ENCODE measurements at places on chromosomes 5 and 9.

DNA sequence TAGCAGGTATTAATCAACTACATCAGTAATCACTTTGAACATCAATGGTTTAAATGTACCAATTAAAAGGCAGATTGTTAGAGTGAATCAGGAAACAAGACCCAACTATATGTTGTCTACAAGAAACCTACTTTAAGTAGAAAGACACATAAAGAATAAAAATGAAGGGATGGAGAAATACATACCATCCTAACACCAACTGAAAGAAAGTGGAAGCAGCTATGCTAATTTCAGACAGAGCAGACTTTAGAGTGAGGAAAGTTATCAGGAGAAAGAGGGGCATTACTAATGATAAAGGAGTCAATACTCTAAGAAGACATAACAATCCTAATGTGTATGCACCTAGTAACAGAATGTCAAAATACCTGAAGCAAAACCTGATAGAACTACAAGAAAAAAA, 125.8 kb downstream of the NR6A1 start:
- DNase-seq, result no peak

DNA sequence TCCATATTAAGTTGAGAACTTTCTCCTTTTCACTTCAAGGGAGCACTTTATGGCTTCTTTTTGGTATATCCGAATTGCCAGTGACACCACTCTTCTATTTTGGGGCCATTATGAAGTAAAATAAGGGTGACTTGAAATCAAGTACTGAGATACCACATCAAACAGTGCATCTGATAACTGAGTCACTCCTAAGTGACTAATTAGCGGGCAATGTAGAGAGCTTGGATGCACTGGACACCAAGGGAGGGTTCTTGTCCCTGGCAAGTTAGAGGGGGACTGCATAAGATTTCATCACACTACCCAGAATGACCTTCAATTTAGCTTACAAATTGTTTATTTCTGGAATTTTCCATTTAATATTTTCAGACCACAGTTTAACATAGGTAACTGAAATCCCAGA, 813.9 kb upstream of the CDH10 start:
- DNase-seq, result no peak

DNA sequence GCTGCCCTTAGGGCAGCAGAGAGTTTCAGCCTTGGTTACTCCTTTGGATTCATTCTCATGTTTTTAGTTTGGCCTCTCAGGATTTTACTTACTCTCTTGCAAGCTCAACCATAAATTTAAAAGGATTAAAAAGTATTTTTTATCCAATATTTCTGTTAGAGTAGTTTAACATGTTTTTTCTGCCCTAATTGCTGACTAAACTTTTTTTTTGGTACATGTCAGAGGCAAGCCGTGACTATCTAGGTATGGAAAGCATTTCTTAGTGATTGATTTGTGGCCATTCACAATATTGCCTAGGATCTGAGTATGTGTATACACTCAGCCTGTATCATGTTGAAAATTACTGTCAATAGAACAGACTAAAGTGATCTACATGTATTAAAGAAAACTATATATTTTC, 92.1 kb downstream of the MELK start:
- DNase-seq, result no peak

DNA sequence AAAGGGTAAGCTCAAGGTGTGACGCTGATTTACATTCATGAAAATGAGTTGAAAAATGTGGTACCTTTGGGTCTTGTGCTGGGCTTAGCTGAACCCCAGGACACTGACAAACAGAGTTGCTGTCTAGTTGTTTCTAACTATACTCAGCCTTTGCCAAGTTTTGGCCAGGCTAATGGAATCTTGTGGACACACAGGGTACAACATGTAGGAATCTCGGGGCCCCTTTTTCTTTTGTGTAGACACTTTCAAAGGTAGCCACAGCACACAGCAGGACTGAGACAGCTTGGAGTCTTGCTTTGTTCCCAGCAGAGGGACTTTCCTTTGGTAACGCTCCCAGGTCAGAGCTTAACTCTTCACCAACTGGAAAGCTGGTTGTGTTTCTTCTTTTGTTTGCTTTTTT, 7.8 kb downstream of the LIX1 start:
- DNase-seq, result no peak

GRCh38 chr9:93600504-93600903, 24.1 kb downstream of the PHF2 start:
- no peak for DNase-seq

- no peak for DNase-seq
Observed at GRCh38 chr9:70746316-70746715, 331.9 kb upstream of the KLF9 start.

GRCh38 chr9:136577941-136578625, 32.2 kb upstream of the NOTCH1 start:
- no peak for DNase-seq

- DNase-seq, result no peak
Observed at GRCh38 chr9:26955222-26955903, 849 bp upstream of the IFT74 start.

DNA sequence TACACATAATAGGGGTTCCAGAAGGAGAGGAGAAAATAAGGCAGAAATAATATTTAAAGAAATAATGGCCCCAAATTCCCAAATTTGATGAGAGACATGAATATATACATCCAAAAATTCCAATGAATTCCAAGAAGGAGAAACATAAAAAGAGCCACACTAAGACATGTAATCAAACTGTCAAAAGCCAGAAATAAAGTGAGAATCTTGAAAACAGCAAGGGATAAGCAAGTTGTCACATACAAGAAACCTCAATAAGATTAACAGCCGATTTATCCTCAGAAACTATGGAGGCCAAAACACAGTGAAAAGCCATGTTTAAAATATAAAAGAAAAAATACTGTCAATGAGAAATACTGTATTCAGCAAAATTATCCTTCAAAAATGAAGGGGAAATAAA, 14.5 kb downstream of the CATSPER3 start:
- no peak for DNase-seq

DNA sequence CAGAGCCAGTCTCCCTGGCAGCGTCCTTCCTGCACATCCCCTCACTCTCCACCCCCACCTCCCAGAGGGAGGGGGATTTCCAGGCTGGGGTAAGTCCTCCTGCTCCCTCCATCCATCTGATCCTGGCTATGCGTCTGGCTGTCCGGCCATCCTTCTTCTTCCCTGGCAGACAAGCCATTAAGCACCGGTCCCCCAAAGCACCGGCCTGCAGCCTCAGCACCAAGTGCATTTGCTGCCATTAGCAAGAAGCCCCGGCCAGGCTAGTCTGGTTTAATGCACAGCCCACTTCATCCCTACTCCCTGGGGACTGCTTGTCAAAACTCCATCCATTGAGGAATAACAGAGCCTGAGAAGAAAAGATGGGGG, 208.7 kb upstream of the IER5L start:
- no peak for DNase-seq

DNA sequence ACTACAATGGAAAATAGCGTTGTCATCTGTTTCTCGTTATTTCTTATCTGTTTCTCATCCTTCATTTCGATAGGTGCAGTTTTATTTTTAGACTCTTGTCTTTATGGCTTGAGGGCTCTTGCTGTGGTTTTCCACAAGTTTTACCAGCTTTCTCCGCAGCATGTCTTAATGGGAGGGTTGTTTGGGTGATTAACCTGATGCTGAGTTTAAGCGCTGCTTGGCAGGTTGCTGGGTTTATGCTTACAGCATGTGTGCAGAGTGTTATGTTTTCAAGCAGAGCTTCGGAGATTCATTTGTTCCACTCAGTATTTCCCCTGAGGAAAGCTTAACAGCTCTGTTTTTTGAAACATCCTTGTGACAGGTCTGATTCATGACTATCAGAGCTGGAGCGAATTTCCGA, 154.0 kb downstream of the SLC12A2 start:
- no peak for DNase-seq

GRCh38 chr5:16965581-16965980, 29.5 kb upstream of the MYO10 start:
- DNase-seq, result no peak

- DNase-seq, result no peak
Observed at GRCh38 chr5:128196791-128197190, 113.2 kb downstream of the SLC12A2 start.

DNA sequence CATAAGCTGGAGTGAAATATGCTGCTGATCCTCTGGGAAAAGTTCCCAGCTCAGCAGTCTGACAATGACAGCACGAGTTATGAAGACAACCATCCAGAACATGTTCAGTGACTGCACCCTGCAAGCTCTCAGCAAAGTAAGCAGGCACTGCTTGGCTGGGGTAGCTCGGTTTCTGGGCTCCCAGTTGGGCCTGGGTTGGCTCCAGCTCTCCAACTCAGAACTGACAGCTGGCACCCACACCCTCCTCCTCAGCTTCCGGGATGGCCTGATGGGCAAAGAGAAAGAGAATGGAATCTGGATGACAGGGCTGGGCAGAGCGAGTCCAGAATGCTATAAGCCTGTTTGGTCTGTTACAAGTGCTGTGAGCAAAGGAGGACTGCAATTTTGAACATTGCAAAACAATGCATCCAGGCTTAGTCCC, 185.0 kb downstream of the CSNK1G3 start:
- no peak for DNase-seq

DNA sequence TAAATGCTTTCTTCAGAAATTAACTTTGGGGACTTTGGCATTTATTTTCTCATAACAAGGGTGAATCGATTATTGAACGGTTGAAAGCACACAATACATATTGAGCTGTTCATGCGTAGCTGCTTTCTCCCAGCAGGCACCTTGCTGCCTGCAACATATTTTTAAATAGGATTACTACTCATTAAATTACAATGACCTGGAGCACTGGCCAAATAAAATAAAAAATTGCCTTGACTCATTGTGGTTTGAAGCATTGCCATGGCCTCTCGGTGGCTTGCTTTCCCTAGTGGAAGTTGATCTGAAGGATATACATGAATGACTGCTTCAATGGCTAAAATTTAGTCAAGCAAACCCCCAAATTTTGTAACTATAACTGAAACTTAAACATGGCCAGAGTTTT, 181.6 kb upstream of the NUDT12 start:
- no peak for DNase-seq

GRCh38 chr9:106228861-106229260, 534.5 kb downstream of the TMEM38B start:
- no peak for DNase-seq

DNA sequence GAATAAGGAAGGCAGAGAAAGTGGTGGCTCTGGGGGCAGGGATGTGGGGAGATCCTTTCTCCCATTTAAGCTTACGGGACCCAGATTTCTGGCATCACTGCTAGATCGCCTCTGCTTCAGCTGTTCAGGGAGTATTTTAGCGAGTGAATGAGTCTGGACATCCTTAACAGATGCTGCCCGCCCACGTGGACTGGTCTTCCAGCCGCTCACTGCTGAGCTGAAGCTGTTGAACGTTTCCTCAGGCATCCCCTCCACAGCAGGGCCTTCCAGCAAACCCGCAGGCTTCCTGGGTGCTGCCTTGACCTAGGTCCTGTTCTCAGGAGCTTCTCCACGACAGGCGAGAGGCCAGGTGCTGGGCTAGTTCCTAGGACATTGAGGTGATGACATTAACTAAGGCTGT, 144.4 kb upstream of the EFNA5 start:
- DNase-seq, result no peak

DNA sequence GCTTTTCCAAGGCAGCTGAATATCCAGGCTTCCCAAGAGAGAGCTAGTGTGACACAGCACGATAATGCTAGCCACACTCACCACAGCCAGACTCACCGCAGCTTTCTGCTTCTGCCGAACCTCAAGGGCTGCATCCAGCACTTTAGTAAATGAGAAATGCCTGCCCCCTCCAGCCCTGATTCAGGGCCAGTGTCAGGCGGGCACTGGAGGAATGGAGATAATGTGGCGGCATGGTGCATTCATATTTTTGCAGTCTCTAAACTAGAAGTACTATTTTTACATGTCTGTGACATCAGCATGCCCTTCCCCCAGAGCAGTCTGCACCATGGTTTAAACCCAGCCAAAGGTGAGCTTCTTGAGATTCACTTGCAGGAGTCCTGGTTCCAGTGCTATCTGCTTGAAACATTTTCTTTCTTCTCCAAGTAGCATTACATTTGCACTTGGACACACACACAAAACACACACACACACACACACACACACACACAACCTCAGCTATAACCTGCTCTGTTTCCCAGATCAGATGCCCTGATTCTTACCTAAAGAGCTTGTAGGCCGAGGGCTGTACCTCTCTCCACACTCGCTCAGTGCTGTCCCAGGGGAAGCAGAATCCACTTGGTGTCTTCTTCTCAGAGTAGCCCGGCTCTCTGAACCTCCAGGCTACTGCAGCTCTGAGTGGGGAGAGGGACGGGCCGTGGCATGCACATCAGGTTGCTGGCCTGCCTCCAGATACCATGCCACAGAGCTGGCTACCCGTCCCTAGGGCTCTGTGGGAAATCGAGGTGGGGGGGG, at the start of gene FGF1:
Gene FGF1, minus strand, starts transcription at position 673 of the 792 bp plus-strand sequence. CDS start 71,963 bp downstream, outside the sequence.
- DNase-seq, result no peak

- no peak for DNase-seq
Observed at GRCh38 chr9:124183772-124184171, 74.0 kb upstream of the NEK6 start.

DNA sequence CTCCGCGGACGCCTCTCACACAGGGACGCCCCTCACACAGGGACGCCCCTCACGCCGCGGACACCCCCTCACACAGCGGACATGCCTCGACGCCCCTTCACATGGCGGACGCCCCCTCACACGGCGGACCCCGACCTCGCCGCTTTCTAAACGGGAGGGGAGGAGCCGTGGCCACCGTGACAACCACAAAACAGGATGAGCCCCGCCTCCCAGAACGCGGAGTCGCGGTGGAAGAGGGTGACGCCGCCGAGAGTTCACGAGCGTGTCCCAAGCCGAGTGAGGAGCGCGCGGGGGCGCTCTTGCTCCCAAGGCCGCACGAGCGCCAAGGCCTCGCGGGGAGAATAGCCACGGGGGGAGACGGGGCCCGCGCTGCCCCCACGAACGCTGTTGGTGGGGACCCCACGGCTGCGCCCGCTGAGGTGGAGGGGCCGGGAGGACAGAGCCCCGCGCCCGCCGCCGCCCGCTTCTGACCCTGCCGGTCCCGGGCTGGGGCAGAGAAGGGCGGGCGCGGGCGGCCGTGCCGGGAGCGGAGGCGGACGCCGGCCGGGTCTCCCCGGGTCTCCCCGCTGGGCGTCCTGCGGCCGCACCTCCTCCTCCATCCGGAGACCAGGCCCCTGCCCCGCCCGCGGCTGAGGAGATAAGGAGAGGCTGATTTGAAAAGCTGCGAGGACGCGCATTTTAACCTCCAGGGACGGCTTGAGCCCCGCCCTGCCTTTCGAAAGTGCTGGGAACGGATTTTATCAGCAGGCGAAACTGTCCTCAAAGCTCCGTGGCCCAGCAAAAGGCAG, 3.9 kb upstream of the NKD2 start:
- peak; percentile 29 for DNase-seq

DNA sequence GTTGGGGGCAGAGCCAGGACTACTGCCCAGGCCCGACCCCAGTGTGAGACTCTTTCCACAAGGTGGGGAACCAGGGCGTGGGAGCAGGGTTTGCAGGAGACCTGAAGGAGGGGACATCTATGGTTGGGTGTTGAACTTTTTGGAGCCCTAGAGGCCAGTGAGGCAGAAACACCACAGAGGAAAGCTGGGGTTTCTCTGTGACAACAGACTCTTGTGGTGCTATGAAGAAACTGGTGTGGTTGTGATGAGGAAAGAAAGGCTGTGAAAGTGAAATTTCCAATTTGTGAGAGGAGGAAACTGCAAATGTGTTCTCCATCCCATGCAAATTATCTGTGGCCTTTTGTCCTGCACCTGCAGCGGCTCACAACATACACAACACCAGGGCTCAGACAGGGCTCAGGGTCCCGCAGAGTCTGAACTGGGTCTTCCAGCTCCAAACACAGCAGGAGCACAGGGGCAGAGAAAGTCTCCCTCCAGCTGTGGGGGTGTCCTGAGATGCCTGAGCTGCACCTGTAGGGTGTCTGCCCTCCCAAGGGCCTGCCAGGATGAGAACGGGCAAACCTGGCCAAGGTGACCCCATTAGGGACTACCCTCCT, 51.4 kb upstream of the GRHPR start:
- DNase-seq, result no peak

Measured in activated T-helper 9 cell treated with anti-CD3 and anti-CD28 coated beads, Interleukin-2, amount 50 U/mL, for 16 hours (primary cell).